ENCODE measurements at places on chromosomes 2 and 18.

DNA sequence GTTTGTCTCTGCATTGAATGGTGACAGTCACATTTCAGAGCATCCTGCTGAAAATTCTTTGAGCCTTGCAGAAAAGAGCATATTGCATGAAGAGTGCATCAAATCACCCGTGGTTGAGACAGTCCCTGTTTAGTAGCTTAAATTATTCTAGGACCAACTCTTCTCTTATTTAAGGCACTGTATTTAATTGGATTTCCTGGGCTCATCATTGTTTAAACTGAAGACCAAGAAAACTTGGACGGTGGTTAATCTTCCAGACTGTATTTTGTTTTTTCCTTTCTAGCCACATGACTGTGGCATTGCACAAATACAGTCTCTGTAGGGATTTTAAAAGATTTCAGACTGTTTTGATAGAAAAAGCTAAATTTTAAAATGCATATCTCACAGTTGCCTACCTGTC, 114.4 kb downstream of the GALNT3 start:
- DNase-seq = no peak

- no peak for DNase-seq
These were observed 545.8 kb downstream of the ARHGAP15 start for GRCh38 chr2:143675021-143675420.

- DNase-seq = no peak
These were observed 695.8 kb upstream of the HS6ST1 start for GRCh38 chr2:129014432-129014831.

DNA sequence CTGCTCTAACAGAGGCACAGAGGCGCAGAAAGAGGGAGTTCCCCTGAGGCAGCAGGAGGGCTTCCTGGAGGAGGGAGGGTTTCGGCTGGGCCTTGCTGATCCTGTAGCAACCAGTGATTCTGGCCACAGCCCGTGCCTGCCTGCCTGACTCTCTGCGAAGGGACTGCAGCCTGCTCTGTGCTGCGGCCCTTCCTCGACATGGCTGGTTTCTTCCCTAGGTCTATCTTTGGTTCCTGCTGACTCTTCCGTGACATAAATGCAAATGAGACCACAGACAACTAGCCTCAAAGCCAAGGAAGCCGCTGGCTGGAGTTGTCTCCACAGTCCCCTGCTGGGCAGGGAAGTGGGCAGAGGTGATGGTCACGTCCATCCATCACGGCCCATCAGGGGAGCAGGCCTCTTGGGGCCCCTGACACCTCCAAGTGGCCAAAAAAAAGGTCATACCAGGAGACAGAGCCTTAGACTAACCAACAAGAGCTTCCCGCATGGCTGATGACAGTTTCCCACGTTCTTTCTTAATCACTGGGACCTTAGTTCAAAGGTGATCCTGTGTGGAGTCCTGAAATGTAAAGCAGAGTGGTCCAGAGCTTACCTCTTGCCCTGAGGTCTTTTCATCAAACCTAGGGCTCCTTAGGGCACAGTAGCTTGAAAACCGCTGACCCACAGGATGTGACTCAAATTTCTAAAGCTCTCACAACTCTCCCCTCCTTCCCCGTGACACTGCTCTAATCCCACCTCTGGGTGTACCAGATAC, 55.3 kb downstream of the HS1BP3 start:
- no peak for DNase-seq

DNA sequence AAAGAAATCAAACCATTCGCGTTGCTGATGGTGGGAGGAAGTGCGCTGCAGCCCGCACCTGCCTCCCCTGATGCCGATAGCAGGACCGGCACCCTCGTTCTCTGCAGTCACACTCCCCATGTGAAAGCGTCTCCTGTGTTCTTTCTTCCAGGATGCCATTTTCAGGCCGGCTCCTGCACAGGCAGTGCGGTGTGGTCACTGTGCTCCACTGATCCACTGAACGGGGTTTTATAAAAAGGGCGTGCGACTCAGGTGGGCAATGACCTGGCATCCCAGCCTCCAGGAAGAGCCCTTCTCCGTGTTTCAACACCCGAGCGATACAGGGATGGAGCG, 88.3 kb upstream of the SNTG2 start:
- DNase-seq = no peak

GRCh38 chr2:64391424-64391823, 62.5 kb upstream of the LGALSL start:
- no peak for DNase-seq

DNA sequence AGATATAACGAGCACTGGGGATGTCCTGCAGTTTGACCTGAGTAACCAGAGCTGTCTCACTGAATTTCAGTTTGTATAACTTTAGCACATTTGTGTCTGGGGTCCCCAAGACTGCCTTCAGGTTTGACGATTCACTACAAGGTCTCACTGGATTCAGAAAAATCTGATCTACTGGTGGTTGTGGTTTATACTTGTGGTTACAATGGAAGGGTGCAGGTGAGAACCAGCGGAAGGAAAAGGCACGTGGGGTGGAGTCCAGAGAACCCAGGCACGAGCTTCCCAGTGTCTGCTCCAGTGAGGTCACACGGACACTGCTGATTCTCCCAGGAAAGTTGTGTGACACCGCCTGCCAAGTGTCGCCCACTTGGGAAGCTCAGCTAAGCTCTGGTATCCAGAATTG, 126.0 kb downstream of the ZNF236 start:
- no peak for DNase-seq

GRCh38 chr2:240344904-240345303, 90.6 kb upstream of the GPC1 start:
- DNase-seq = no peak

DNA sequence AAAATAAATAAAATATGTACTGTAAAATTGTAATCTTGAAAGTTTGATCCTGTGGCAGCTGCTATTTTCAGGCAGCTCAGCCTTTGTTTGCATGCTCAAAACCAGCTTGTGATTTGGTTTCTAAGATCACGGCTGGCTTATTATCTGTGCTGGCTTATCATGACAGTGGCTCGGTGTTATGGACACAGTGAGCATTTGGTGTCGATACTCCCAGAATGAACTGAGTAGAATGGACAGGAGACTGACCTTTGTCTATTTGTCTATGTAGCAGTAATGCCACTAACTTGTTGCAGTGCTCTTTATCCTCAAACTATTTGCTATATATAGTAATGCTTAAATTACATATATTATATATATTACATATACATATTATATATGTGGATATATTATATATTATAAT, 58.8 kb downstream of the NEDD4L start:
- DNase-seq = no peak

- DNase-seq = no peak
These were observed 40.5 kb upstream of the REL start for GRCh38 chr2:60840880-60841279.

- DNase-seq = no peak
These were observed 71.9 kb downstream of the TAF4B start for GRCh38 chr18:26298107-26298506.

DNA sequence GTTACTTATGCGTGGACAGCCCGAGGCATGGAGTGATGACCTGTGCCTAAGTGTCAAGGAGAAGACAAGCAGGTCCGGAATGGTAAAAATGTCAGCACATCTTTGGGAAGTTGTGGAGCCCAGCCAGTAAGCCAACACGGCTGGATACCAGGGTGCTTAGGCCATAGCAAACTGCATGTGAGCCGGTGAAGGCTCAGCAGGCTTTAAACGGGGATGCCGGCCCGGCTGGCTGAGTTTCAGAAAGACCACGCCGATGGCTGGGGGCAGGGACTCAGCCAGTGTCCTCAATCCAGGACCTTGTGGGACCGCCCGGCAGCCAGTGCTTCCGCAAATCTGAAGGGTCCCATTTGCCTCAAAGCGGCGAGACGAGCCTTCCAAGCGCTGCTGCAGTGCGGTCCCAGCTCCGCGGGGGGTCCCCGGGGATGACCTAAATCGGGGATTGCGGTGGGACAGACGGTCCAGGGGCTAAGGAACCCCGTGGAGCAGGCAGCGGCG, 946 bp upstream of the AGAP1 start:
- DNase-seq = no peak

DNA sequence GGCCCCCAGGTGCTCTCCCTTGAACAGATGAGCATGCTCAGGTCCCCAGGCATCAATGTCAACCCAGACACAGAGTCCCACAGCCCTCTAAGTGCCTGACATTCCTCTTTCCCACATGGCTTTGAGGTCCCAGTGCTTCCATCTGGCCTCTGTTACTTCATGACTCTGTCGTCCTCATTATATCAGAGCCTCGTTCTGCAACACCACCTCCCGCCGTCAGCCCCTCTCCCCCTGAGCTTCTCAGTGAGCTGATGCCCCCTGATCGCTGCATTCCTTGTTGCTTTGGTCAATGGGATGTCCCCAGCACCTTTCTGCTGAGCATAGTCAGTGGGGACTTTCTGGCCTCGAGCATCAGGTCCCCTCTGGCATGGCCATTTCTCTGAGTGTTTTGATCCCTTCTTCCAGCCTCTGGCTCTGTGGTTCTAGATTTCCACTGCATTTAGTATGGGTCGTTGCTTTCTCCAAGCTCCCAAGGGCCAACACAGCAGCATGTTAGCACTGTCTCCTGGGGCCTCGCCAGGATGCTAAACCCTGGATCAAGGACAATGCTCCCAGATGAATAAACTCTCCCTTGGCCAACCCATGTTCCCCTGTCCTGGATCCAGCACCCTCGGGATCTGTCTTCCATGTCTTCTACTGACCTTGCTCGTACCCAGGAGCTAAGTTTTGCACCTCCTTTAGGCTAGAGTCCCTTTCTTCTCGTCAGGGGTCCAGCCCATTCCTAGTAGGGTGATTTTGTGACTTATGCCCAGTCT, 143.2 kb upstream of the TWIST2 start:
- no peak for DNase-seq

DNA sequence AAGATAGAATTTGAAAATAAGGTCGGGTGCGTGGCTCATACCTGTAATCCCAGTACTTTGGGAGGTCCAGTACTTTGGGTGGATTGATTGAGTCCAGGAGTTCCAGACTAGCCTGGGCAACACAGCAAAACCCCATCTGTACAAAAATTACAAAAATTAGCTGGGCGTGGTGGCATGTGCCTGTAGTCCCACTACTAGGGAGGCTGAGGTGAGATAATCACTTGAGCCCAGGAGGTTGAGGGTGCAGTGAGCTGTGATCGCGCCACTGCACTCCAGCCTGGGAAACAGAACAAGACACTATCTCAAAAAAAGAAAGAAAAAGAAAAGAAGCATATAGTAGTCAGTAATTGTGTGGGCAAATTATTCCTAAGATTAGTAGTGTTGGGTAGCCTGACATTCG, 194.2 kb upstream of the ALPP start:
- no peak for DNase-seq

DNA sequence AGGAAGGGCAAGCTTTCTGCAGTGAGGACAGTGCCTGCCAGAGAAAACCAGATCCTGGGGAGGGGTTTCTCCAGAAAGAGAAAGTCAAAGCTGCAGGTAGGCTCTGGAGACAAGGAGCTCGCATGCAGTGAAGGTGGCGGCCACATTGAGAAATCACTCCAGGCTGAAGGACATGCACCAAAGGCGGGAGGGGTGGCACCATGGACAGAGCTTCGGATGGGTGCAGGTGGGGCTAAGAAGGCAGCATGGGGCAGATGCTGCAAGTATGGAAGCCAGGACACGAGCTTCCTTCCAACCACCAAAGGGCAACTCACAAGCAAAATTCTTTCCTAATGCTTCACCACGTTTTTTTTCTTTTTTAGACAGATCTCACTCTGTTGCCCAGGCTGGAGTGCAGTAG, 104.4 kb upstream of the SLC35G4 start:
- no peak for DNase-seq

DNA sequence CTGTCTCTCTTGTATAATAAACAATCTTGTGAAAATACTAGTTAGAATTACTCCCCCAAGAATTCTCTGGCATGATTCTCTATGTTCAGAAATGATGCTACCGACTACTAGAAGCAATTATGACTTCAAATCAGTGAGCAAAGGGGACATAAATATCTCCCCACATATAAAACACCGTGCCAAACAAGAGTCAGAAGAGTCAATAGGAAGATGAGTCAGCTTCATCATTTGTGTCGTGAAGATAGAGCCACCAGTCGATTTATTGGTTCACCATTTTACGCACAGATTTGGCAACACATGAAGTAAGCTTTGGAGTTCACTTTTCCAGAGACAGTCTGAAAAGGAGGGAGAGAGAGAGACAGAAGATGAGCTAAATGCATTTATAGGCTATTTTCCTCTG, 650.9 kb downstream of the CCDC85A start:
- no peak for DNase-seq

DNA sequence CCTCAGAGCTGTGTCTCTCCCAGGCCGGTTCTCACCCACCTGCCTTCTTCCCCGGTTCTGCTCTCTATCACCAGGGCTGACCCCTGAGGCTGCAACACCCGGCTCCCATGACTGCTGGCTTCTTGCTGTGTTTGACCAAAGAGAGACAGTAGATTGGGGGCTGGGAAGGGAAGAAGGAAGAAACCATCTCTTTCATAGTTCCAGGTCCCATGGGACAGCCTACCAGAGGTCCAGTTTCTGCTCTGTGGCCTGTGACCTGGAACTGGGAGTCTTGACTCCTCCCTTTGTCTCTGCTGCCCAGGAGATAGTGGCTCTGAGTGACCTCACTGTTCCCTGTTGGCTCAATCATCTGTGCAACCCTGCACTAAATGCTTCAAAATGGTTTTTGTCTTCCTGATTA, 38.1 kb downstream of the ALPK2 start:
- no peak for DNase-seq

DNA sequence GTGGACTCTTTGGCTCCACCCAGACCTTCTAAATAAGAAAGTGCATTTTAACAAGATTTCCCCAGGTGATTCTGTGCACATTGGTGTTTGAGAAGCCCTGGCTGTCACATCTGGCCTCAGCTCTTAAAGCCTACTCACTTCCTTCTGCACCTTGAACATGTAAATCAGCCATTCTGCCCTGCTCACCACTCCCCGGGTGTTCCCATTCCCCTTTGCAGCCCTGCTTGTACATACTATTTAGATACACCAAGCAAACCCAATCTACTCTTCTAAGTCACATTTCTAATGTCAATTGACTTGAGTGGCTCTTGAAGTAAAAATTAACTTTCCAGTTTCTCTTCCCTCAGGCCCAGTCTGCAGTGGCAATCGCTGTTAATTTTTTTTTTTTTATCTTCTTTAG, 13.1 kb upstream of the SCN1A start:
- no peak for DNase-seq

DNA sequence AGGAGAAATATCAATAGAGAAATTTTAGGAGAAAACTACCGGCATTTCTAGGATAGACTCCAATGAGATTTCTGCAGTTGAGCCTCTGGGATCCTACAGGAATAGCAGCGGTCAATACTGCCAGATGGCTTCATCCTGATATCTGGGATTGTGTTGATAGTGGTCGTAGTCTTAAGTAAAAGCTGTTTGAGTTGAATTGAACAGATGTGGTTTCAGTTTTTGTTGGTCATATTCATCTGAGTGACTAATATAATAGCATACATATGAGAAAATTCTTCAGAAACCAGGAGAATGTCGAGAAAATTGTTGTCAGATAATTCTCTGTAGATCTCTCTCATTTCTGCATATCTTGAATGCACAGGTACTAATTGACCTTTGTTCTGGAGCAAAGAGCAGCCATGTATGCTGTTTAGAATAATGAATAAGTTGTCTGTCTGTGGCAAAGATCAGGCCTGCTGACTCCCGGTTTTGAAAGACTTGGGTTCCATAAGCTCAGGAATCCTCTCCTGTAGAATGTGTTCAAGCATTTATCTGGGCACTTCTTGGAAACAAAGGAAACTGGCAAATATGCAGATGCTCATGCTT, 288.1 kb downstream of the TMX3 start:
- DNase-seq = no peak

- no peak for DNase-seq
These were observed 25.0 kb downstream of the MC4R start for GRCh38 chr18:60347526-60348045.

- no peak for DNase-seq
These were observed 70.9 kb downstream of the ACVR1C start for GRCh38 chr2:157557770-157558169.

- no peak for DNase-seq
These were observed 211.3 kb downstream of the CYP26B1 start for GRCh38 chr2:71936076-71937030.

GRCh38 chr2:232275670-232276069, 102.9 kb upstream of the ALPP start:
- no peak for DNase-seq
